ENCODE measurements at places on chromosomes 1 and 21. TPM values are rescaled to one million over a fixed set of nuclear protein-coding genes. Genes with fewer than 3 reads are reported as not detected.

OR2T3 gene
- total RNA-seq: not detected

- DNase-seq: no peak
- H3K4me3 ChIP-seq: peak overlapping the region; percentile 8
- H3K27me3 ChIP-seq: no peaks in the 10 kb centered on the region
- H3K4me1 ChIP-seq: peaks cover 24% of the 10 kb centered on the region
- H3K36me3 ChIP-seq: no peaks in the 10 kb centered on the region
Measured at GRCh38 chr1:89310505-89310904, 37.8 kb upstream of the GBP5 start.

DNA sequence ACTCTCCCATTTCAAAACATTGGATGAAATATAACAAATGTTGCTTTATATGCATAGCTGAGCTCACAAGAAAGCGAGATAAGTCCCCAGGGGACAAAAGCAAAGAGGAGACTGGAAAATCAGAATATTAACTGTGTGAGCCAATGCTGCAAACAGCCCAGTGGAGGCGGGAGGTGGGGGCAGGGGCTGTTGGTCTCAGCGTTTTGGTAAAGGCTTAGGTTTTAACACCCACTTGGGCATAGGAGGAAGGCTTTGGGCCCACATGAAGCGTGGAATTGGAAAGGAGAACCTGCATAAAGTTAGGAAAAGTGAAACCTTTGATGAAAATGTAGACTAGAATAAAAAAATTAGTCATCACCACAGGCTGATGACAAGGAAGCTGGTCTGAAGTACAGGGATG, 30.2 kb upstream of the SMIM12 start:
- H3K27me3 ChIP-seq: no peaks in the 10 kb centered on the region
- H3K4me1 ChIP-seq: peaks cover 12% of the 10 kb centered on the region
- H3K4me3 ChIP-seq: no peak overlapping the region
- no peak overlapping the region for H3K27ac ChIP-seq

GRCh38 chr21:31351438-31351837, 7.4 kb upstream of the TIAM1 start:
- no peak overlapping the region for H3K4me3 ChIP-seq
- no peaks in the 10 kb centered on the region for H3K27me3 ChIP-seq
- DNase-seq: no peak
- H3K27ac ChIP-seq: no peak overlapping the region
- H3K36me3 ChIP-seq: no peaks in the 10 kb centered on the region

GRCh38 chr1:61604684-61605083, 120.3 kb downstream of the TM2D1 start:
- H3K27me3 ChIP-seq: no peaks in the 10 kb centered on the region
- no peak overlapping the region for H3K4me3 ChIP-seq
- no peak for DNase-seq

GRCh38 chr1:48966583-48966982, 189.9 kb upstream of the BEND5 start:
- no peak for DNase-seq
- no peak overlapping the region for H3K4me3 ChIP-seq
- no peaks in the 10 kb centered on the region for H3K4me1 ChIP-seq
- H3K27ac ChIP-seq: no peak overlapping the region
- H3K36me3 ChIP-seq: no peaks in the 10 kb centered on the region
- H3K27me3 ChIP-seq: no peaks in the 10 kb centered on the region

B3GALT2 gene
- total RNA-seq: 4.6 TPM

CACYBP gene
- total RNA-seq: 125 TPM

DNA sequence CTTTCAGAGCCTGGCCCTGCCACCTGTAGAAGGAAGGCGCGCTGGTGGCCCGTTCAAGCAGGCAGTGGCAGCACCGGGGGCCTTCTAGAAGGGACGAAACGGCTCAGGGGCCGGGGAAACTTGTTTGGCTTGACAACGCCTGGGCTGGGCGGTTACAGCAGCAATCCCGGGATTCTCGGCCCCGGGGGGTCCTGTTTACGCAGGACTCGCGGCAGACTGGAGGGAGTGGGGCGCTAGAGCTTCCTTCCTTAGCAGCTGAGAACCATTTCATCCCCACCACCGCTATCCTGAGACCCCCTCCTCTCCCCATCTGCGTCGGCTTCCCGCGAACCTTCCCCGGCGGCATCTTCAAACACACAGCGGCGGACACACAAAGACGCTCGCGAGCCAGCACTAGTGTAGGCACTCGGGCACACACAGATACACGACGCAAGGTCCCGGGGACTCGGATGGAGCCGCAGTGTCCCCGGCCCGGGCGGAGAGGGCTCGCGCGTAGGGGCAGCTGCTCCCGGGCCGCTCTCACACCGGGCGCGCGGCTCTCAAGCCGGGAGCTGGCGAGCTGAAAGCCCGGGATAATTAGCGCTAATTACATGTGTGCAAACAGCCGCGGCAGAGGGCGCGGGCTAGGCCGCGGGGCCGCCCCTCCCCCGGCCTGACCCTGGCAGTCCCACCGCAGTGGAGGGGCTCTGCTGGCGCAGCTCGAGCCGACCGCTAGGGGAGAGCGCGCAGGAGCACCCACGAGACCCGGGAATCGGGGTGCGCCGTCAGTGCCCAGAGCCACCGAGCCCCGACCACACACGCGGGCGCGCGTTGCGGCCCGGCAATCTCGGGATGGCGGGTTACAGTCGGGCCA, 271.4 kb downstream of the FOXD2 start:
- H3K4me3 ChIP-seq: peak overlapping the region; percentile 57
- no peak overlapping the region for H3K27ac ChIP-seq
- H3K36me3 ChIP-seq: no peaks in the 10 kb centered on the region

KCNC4 gene
- total RNA-seq: 18.0 TPM

RNPEP gene
- total RNA-seq: 42.4 TPM

MAP1LC3C gene
- total RNA-seq: 6.6 TPM
